ENCODE measurements at places on chromosomes 12 and 14.

GRCh38 chr14:72126561-72126960, 194.3 kb downstream of the RGS6 start:
- DNase-seq = no peak

GRCh38 chr12:111596985-111597830, 1.9 kb downstream of the ATXN2 start:
- no peak for DNase-seq

DNA sequence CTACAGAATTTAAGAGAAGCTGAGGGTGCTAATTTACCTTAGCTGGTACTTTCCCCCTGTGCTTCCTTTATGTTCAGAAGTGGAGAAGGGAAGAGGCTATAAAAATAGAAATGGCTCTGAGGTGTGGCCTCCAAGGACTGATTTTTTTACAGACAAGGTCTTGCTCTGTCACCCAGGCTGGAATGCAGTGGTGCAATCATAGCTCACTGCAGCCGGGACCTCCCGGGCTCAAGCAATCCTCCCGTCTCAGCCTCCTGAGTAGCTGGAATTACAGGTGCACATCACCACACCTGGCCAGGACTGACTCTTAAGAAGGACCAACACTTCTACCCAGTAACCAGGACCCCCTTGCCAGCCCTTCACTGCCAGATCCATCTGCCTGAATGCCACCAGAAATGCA, 23.9 kb upstream of the NAP1L1 start:
- DNase-seq = no peak

GRCh38 chr14:75141062-75141461, 14.2 kb upstream of the NEK9 start:
- DNase-seq = no peak

All from activated CD4-positive, alpha-beta T cell treated with anti-CD3 and anti-CD28 coated beads for 4 hours (primary cell).